ENCODE measurements at places on chromosomes 5 and 9.

DNA sequence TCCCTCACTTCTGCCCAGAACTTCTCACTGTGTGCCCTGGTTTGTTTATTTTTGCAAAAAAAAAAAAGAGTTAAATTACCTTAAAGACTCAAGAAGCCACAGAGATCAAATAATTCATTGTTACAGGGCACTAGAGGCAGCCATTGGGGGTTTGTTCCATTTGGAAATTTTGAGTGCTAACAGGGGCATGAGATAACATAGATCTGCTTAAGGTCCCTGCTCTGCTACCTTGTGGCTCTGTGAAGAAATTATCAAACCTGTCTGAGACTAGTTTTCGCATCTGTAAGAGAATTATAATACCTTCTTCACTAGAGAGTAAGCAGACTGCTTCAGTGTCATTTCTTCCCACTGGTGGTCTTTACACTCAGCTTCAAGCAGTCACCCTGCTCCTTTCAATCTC, 394 bp downstream of the TLR4 start:
- no peak for DNase-seq

GRCh38 chr9:131278702-131279111, 2.4 kb upstream of the FAM78A start:
- no peak for DNase-seq

GRCh38 chr5:173729079-173729765, 112.8 kb upstream of the BOD1 start:
- no peak for DNase-seq

- DNase-seq, result no peak
Observed at GRCh38 chr5:162174358-162174974, 106.9 kb downstream of the GABRG2 start.

- peak; percentile 13 for DNase-seq
Observed at GRCh38 chr5:69451941-69452647, 37.2 kb downstream of the MARVELD2 start.

DNA sequence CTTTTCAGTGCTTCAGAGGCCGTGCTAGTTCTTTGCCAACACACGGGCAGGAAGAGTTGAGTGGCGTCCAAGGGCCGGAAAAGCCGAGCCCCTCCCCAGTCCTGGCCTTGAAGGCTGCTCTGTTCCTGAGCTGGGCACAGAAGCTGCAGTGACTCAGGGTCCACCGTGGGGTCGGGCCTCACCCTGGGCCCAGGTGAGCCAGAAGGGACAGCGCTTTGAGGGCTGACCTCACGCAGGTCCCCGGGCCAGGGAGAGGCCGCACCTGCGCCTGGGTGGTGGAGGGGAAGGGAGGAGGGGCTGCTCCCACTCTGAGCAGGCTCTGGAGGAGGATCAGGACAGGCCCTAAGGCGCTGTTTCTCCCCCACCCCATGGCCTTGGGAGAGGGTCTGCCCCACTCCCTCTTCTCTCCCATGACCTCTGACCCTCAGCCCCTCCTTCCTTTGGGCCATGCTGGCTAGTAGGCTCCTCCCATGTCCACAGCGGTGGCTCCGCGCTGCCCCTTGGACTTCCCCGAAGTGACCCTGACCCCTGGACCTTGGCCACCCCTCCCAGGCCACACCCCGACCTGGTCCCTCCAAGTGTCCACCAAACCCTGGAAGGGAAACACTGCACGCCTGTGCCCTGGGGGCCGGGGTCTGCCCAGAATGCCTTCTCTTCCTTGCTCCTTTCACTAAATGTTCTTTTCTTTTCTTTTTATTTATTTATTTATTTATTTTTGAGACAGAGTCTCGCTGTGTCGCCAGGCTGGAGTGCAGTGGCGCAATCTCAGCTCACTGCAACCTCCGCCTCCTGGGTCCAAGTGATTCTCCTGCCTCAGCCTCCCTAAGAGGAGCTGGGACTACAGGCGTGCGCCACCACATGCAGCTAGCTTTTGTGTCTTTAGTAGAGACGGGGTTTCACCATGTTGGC, 19.7 kb upstream of the SLC6A19 start:
- no peak for DNase-seq

DNA sequence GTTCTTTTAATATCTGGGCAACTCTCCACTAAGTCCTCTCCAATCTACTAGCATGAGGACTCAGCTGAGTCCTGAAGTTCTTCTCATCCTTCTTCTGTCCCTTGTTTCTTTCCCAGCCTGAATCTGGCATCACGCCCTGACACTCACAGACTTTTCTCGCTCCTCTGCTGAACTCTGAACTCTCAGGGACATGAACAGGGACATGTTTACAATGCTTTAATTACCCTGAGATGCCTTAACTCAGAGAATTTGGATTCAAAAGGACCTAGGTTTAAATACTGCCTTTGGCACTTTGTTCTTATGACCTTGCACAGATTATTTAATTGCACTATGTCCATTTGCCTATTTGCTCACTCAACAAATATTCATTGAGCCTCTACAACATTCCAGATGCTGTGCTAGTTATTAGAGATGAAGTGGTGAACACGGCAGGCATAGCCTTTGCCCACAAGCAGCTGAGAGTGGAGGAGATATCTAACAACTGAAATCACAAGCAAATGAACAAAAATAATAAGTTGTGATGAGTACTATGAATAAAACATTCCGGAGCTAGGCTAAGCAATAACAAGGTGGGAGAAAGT, 106.0 kb downstream of the ADRB2 start:
- DNase-seq, result no peak

- no peak for DNase-seq
Observed at GRCh38 chr5:60519372-60519771, 180.6 kb downstream of the DEPDC1B start.

- no peak for DNase-seq
Observed at GRCh38 chr5:180324601-180324950, 28.6 kb downstream of the GFPT2 start.

DNA sequence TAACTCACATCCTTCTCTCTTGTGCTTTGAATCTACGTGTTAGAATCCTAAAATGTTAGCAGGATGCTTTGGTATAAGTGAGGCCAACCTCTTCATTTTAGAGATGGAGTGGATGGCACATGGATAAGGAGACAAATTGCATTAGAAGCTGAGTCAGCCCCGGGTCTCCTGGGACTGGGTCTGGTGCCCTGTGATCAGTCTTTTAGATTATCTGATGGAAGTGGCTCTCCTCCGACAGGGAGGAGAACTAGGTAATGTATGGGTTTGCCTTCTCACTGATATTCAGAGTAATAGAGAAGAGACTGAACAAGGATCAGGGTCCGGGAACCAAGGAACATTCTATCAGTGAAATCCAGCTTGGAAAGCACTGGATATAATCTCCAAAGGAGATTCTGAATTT, 74.9 kb upstream of the TNFSF8 start:
- DNase-seq, result no peak

DNA sequence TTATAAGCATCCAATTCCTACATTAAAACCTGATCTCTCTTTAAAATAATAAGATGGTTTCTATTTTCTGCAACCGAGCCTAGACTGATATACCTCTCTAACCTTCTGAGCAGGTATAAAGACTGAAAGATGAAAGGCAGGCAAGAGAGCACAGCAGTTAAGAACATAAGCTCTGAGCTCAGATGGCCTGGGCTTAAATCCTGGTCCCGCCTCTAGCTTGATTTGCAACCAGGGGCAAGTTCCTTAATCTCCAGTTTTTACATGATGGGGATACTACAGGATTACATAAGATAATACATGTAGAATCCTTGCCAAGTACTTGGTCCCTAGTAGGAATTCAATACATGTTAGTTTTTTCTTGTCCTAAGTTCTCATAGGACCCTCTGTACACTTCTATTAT, 33.9 kb downstream of the SLC24A2 start:
- DNase-seq, result no peak

DNA sequence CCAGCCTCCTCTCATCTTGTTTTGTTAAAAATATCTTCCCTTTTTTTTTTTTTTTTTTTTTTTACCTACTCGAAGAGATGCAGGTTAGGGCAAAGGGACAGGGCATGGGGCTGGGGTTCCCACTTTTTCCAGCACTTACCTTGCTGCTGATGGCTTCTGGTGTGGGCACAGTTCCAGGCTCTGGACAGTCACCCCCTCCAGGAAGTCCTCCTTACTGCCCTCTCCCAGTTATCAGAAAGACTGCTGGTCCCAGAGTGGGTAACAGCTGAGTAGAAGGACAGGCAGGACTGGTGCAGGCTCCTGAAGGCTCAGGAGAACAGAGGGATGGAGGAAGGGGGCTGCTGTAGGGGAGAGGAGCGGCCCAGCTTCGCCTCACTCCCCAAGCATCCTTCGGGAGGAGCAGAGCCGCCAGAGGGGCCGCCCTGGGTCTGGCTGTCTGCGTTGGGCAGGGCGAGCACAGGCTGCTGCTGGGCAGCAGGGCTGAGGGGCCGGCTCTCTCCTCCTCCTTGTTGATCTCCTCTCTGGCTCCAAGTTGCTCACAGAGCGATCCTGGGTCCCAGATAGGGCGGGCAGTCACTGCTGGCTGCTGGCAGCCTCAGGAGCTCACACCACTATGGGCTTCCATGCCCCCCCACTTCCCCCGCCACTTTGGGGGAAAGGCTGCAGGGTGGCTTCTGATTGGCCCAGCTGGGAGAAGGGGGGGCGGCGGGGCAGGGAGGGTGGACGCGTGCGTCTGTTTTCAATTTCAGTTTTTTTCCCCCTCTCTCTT, at the start of gene PDGFRB:
TSS of gene PDGFRB (minus strand) at position 588 of the 769 bp plus-strand sequence. CDS start 18,798 bp downstream, outside the sequence.
- peak; percentile 9 for DNase-seq

- DNase-seq, result no peak
Observed at GRCh38 chr5:57495285-57496086, 12.9 kb upstream of the ACTBL2 start.

DNA sequence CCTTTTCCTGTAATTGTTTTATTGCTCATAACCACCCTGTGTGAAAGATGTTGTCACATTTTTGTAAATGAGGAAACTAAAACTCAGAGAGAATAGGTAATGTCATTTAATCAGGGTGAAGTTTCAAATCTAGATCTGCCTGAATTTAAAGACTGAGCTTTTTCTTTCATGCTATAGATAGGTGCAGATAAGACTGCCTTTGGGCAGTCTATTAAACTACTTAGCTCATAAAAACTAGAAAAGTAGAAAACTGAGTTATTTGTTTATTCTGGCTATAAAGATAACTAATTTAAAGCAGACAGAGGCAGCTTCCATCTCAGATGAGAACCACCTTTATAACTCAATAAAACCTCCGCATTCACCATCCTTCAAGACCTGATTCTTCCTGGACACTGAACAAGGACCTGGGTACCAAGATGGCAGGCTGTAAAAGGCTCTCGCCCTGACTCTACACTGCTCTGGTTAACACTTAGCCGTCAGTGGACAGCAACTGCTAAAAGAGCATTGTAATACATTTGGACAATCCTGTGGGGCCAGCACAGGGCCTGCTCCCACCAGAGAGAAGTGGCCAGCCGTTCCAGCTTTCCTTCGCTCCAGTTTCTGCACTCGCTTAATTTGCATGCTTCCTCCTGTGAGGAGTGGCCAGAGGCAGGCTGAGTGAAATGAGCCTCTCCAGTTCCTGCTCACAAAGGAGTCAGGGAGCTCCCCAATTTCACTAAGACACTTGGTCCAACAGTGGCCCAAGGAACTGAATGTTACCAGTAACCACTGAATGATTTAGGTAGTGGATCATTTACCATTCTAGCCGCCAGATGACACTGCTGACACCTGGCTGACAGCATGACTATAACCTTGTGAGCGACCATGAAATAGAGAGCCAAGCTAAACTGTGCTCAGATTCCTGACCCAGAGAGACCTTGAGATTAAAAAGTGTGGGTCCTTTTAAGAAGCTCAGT, 566.4 kb downstream of the EFNA5 start:
- DNase-seq, result no peak

GRCh38 chr5:36442796-36443195, 141.1 kb upstream of the RANBP3L start:
- DNase-seq, result no peak

DNA sequence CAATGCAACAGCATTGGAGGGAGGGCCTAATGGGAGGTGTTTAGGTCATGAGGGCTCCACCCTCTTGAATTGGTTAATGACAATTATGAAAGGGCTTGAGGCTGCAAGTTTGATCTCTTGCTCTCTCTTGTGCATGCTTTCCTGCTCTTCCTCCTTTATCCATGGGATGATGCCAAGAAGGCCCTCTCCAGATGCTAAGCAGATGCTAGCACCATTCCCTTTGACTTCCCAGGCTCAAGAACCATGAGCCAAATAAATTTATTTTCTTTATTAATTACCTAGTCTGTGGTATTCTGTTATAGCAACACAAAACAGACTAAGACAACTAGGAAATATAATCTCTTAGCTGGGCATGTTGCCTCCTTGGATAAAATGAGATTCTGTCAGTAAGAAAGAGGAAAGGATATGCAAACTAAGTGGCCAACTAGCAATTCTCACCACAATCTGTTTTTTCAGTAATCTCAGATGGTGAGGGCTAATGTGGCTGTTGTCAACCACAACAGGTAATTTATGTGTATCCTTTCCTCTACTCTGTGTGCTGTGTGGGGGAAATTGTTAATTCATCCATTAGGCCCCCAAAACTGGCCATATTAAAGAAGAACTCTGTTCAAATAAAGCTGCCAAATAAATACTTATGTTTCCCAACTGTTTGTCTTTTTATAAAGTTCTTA, 269.1 kb upstream of the CD180 start:
- no peak for DNase-seq

DNA sequence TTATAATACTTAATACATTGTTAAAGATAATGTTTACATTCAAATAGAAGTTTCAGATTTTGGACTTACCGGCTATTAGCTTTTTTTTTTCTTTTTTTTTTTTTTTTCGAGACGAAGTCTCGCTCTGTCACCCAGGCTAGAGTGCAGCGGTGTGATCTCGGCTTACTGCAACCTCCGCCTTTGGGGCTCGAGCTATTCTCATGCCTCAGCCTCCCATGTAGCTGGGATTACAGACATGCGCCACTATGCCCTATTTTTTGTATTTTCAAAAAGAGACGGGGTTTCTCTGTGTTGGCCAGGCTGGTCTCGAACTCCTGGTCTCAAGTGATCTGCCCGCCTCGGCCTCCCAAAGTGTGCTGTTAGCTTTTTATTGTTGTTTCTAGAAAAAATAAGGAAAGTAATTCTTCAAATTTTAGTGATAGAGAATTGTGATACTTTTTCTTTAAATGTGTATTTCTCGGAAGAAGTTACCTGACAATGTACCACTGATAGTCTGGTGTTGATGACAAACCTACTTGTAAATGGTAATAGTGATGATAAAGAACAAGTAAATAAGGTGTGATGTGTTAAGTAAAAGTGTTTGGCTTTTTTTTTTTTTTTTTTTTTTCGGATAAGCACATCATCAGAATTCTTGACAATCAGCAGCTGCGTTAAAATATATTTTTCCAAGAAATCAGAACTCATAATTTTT, 2.7 kb downstream of the CDC42SE2 start:
- DNase-seq, result no peak

- DNase-seq, result no peak
Observed at GRCh38 chr5:5483880-5484598, 61.6 kb downstream of the ICE1 start.

GRCh38 chr9:84393266-84393950, 52.9 kb upstream of the SLC28A3 start:
- no peak for DNase-seq

DNA sequence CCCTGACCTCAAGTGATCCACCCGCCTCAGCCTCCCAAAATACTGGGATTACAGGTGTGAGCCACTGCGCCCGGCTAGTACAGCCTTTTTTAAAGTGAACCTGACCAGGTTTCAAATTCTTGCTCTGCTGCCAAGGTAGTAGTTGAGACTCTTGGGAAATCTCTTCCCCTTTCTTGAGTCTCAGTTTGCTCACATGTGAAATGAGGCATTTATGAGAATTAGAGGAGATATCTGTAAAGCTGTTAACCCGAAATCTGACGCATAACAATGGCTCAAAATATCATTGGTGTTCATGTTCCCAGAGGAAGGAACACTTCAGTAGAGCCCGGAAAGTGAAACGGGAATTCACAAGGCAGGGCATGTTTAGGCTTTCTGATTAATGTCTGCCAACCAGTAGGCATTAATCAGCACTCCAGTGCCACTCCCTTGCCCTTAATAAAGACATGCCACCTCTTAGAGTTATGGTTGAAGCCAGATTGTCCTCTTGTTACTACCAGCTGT, 1.5 kb downstream of the ARPC5L start:
- no peak for DNase-seq
